Esophagus squamous epithelium (tissue), 5 donors: ENCODE measurements at places on chromosomes 1 and 21.
A peak's percentile ranks its signal among the peaks of the same experiment; 100 is the strongest.

GRCh38 chr1:68307378-68307787, 75.1 kb upstream of the WLS start:
- no peaks in the 10 kb centered on the region for H3K27me3 ChIP-seq
- peak overlapping the region; percentile 49 for H3K27ac ChIP-seq

- H3K36me3 ChIP-seq, result no peaks in the 10 kb centered on the region
- H3K4me3 ChIP-seq, result no peak overlapping the region
- H3K27ac ChIP-seq, result no peak overlapping the region
Observed at GRCh38 chr21:43352568-43353281, 74.2 kb downstream of the SIK1 start.

DNA sequence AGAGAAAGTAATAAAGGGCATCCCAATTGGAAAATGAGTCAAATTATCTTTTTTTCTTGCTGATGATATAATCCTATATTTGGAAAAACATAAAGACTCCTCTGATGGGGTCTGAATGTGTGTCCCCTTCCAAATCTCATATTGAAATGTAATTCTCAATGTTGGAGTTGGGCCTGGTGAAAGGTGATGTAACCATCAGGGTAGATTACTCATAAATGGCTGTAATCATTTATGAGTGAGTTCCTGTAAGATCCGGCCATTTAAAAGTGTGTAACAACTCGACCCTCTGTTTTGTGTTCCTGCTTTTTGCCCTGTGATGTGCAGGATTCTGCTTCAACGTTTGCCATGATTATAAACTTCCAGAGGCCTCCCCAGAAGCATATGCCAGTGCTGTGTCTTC, 44.3 kb upstream of the MAP1LC3C start:
- no peak for DNase-seq
- no peak overlapping the region for H3K4me3 ChIP-seq
- no peaks in the 10 kb centered on the region for H3K27me3 ChIP-seq
- no peak overlapping the region for H3K27ac ChIP-seq

DNA sequence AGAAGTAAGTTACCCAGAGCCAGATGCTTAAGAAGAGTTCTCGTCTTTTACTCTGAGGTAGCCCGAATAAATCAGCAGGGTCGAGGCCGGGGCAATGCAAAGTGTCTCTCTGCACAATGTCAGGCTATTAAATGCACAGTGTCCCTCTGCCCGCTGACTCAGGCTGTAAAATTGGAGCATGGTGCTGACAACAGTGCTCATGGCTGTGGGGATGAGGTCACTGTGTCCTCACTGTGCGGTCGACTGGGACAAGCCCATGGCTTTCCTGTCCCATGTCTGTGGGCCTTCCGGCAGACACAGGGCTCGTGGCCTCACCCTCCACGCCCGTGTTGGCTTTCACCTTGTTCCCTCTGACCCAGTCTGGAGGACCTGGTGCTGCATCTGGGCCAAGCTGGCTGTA, 14.6 kb upstream of the SLC2A1 start:
- H3K27ac ChIP-seq, result no peak overlapping the region
- no peak for DNase-seq
- no peaks in the 10 kb centered on the region for H3K27me3 ChIP-seq
- no peaks in the 10 kb centered on the region for H3K4me1 ChIP-seq
- no peak overlapping the region for H3K4me3 ChIP-seq

- H3K36me3 ChIP-seq, result no peaks in the 10 kb centered on the region
- H3K4me1 ChIP-seq, result no peaks in the 10 kb centered on the region
- no peaks in the 10 kb centered on the region for H3K27me3 ChIP-seq
- no peak overlapping the region for H3K27ac ChIP-seq
- no peak for DNase-seq
- H3K4me3 ChIP-seq, result no peak overlapping the region
Observed at GRCh38 chr1:66729119-66729518, 23.1 kb upstream of the DYNLT5 start.

- DNase-seq, result no peak
- H3K36me3 ChIP-seq, result no peaks in the 10 kb centered on the region
- no peaks in the 10 kb centered on the region for H3K27me3 ChIP-seq
- peaks cover 13% of the 10 kb centered on the region for H3K4me1 ChIP-seq
- no peak overlapping the region for H3K27ac ChIP-seq
Observed at GRCh38 chr1:53323316-53323715, 4.6 kb downstream of the LRP8 start.

DNA sequence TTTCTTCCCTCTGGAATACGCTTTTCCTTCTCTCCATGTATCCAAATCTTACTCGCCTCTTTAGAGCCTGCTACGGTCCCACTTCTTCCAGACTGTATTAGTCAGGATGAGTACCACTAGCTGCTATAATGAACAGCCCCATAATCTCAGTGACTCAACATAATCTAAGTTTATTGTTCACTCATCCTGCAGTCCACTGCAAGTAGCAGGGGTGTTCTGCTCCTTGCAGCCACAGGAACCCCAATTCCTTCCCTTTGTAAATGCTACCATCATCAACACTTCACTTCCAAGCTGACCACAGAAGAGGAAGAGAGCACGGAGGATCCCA, 18.1 kb upstream of the LDLRAP1 start:
- DNase-seq, result no peak
- H3K36me3 ChIP-seq, result no peaks in the 10 kb centered on the region
